ENCODE measurements at places on chromosomes 5 and 9. TPM values are rescaled to one million over a fixed set of nuclear protein-coding genes. Genes with fewer than 3 reads are reported as not detected.

The CDX1 gene
- not detected for total RNA-seq

The SPINK4 gene
- total RNA-seq, result not detected

The ARID3C gene
- total RNA-seq, result 0.26 TPM

The TAS2R1 gene
- not detected for total RNA-seq

The RANBP3L gene
- not detected for total RNA-seq

The AGXT2 gene
- total RNA-seq, result not detected

The INSL6 gene
- not detected for total RNA-seq

- DNase-seq, result no peak
Measured at GRCh38 chr9:385818-386398, 171.2 kb downstream of the DOCK8 start.

DNA sequence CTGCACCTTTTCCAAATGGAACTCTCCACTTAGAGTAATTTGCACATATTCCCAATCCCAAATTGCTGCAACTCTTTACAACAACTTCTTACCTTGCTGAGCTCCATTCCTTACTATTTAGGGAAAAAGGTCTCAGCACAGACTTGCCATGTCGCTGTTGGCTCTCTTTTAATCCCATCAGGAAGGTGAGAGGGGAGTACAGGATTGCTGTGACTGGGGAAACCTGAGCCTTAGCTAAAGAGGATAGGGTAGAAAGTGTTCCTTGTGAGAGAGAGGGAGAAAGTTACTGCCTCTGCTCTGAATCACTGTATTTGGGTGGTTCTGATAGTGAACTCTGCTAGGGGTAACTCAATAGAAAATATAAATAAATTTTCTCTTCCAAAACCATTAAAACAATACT lies 43.7 kb upstream of the GABRA1 start:
- DNase-seq, result no peak

DNA sequence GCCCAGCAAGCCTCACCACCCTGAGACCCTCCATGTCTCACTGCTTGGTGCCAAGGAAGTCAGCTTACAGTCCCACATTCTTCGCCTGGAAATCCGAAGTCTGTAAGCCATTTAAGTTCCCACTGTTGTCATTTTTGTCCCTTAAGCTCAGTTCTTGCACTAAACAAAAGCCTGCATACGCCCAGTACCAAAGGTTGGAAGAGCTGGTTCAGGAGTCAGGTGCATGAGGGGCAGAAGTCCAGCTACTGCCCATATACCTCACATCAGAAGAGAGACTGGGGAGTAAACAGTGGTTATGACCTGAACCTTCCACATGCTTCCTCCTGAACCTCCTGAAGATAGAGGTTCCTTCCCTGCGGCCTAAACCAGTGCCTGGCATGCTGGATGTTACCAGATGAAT lies 146.0 kb downstream of the FRMD3 start:
- DNase-seq, result no peak

GRCh38 chr9:37105234-37105633 lies 15.1 kb upstream of the ZCCHC7 start:
- no peak for DNase-seq

DNA sequence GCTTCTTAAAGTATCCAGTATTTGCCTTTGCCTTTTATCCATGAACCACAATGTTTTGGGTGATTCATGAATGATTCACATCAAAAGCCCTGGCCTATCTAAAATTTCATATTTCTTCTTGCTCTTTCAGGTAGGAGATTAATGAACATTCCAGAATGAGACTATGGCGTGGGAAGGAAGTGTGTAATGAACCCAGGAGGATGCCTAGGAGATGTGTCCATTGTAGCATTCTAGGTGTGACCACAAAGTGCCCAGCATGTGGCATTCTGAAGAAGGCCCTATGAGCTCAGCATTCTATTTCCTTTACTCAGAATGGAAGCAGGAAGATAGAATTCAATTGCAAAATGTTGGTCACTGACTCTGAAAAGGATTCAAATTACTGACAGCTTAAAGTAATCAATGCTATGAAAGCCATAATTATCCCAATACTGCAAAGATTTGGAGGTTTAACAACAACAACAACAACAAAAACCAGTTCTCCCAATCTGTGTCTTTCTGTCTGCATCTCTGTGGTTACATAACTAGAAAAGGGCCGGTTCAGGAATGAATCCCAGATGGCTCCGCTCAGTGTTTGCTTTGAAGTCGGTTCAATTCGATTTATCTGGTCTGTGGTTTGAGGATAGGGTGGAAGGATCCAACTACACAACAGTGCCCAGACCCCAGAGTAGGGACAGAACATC lies 126.7 kb downstream of the FOXD1 start:
- DNase-seq, result no peak

DNA sequence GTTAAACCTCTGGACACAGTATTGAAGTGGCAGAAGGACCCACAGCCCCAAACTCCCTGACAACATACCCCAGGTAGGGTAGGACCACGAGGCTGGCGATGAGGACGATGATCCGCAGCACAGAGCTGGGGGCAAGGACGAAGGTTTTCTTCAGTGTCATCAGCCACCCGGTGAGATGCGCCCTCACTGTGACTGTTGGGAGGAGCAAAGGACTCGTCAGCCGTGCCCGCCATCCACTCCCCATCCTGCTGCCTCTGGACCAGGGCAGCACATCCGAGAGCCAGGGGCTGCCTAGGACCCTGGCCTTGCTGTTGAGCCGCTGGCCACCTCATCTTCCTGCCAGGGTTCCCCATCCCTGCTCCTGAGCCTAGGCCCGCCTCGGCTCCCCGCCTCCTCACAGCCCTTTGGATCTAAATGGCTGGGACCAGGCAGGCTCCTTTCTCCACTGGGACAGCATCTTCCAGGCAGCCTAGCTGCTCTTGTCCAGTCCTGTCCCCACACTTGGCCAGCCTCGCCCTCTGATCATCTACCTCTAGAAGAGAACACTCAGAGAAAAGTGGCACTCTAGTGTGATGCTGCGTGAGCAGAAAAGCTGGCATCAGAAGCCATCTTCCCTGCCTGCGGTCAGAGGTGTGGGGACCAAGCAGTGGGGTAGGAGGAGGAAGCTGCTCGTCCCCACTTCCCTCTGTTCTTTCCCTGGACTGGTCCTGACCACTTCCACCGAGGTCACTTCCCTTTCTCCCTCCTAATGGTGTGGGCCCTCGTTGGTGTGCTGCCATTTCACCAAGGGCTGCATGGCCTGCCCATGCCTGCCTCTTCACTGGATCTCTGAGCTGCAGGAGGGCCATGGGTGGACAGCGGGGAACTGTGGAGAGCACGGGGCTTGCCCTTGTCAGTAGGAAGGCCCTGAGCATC lies 49.2 kb downstream of the OTULIN start:
- no peak for DNase-seq

GRCh38 chr9:77514886-77515711 lies 133.0 kb downstream of the GNA14 start:
- no peak for DNase-seq

GRCh38 chr5:177508221-177508611 lies 1.4 kb downstream of the DOK3 start:
- DNase-seq, result no peak

DNA sequence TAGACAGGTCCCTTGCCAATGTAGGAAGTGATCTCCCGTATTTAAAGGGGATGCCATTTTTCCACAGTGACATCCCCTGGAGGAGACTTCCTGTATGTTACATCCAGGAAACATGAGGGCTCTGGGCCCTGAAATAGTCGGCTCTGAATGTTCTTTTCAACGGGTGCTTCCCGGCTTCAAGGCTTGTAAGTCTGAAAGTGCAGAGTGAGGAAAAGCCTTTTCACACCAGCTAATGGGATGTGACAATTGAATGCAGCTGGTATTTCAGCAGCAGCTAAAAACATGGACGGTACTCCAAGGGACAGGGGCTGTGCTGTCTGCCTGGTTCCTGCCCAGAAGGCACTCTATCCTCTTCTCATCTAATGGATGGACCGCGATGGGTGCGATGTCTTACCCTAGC lies 1.4 kb downstream of the IL9 start:
- DNase-seq, result no peak

- DNase-seq, result no peak
Measured at GRCh38 chr9:70525519-70525918, 111.1 kb upstream of the KLF9 start.

DNA sequence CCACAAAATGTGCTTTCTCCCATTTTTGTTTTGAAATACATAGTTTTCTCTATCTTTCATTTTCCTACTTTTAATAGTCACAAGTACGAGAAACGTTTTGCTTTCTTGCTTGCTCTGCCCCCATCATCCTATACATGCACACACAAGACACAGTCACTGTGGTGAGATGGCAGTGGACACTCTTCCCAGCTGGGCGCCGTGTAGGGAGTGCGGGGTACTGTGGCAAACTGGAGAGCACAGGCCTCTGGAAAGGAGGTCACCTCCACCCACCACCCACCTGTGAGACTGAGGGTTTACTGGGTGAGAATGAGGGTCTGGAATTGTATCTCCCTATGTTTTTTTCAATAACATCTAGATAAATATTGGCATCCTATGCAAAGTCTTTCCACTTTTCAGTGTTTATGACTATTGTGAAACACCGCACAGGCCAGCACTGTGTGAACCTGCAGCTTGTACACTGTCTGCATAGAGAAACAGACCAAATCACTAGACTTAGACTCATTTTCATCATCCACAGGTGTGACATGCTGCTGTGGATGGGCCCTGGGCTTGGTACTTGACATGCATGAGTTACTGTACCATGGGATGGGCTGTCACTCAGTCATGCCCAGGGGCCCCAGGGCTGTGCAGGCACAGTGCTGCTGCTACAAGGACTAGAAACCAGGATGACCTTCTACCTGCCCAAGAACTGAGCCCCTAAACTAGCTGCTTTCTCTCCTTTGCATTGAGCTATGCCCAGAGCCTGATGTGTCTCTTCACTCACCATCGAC lies 118.1 kb upstream of the LMX1B start:
- no peak for DNase-seq

- peak; percentile 18 for DNase-seq
Measured at GRCh38 chr5:6435356-6435755, 13.3 kb upstream of the UBE2QL1 start.

- no peak for DNase-seq
Measured at GRCh38 chr5:59575648-59576445, 317.7 kb downstream of the PDE4D start.

GRCh38 chr5:173768891-173769290 lies 119.3 kb upstream of the CPEB4 start:
- DNase-seq, result no peak

GRCh38 chr5:163163858-163164257 lies 273.5 kb upstream of the CCNG1 start:
- no peak for DNase-seq

GRCh38 chr5:53512539-53512938 lies 32.1 kb downstream of the FST start:
- no peak for DNase-seq

GRCh38 chr9:4375424-4376200 lies 75.7 kb upstream of the GLIS3 start:
- no peak for DNase-seq
